Effector memory CD8-positive, alpha-beta T cell (primary cell): ENCODE measurements at places on chromosomes 13 and 19.

- DNase-seq: no peak
These were observed 443.9 kb upstream of the SLC10A2 start for GRCh38 chr13:103510007-103510535.

DNA sequence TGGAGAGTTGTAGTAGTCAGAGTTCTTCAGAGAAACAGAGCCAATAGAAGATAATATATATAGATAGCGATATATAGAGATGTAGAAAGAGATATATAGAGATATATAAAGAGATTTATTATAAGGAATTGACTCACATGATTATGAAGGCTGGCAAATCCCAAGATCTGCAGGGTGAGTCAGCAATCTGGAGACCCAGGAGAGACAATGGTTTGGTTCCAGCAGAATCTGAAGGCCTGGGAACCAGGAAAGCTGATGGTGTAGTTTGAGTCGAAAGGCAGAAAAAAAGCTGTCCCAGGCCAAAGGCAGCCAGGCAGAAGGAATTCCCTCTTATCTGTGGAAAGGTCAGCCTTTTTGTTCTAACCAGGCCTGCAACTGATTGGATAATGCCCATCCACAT, 194.1 kb downstream of the NUFIP1 start:
- DNase-seq: no peak

GRCh38 chr13:47111499-47111898, 214.6 kb upstream of the HTR2A start:
- DNase-seq: no peak

DNA sequence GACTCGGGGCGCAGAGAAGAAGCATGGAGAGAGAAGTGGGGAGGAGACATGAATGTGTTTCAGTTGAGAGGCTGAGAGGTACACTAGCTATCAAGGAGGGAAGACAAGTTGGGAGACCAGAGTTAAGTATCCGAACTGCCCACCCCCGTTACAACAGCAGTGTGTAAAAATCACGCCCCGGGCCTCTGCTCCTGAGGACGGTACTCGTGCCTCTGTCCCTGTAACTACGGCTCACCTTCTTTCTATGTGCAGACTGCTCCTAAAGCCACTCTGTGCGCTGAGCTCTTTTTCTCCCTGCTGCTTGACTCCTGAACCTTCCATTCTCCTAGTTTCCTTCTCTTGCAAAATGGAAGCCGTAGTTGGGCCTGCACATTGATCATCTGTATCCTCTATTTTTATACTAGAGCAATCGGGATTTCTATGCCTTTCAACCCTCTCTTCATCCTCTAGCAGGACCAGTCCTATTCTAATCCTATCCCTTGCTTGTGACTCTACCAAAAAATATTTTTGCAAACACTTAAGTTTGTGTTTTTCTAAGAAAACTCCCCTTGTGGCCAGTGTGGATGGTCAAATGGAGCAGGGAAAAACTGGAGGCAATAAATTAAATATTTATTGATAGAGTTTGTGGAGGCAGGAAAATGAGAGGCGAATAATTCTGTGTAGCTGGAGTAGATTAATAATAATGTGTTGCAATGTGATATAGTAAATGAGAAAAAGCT, 569 bp downstream of the POLR1D start:
- no peak for DNase-seq

DNA sequence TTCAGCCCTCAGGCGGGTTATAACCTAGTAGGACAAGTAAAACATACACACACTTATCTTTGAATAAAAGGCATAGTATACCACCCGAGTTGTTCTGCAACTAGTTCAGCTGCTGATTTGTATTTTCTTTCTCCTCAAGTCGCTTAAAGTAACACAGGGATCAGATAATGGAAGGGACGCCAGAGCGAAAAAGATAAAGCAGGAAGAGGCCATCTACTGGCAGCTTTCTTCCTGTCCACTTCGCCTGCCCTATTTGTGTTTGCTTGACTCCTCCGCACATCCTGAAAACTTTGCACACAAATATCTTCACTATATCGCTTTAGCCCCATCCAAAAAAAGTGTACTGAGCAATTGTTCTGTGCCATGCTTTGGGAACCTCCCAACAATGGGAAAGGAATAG, 238.0 kb upstream of the SOX21 start:
- DNase-seq: no peak
